ENCODE measurements at places on chromosomes 7 and 10. TPM values are rescaled to one million over a fixed set of nuclear protein-coding genes. Genes with fewer than 3 reads are reported as not detected.
A peak's percentile ranks its signal among the peaks of the same experiment; 100 is the strongest.

The SOSTDC1 gene
- 5.9 TPM for total RNA-seq

- H3K36me3 ChIP-seq: no peaks in the 10 kb centered on the region
- no peak overlapping the region for H3K27ac ChIP-seq
- DNase-seq: no peak
- H3K27me3 ChIP-seq: peaks cover 56% of the 10 kb centered on the region
Observed at GRCh38 chr7:27176962-27177794, 3.1 kb upstream of the HOXA10 start.

DNA sequence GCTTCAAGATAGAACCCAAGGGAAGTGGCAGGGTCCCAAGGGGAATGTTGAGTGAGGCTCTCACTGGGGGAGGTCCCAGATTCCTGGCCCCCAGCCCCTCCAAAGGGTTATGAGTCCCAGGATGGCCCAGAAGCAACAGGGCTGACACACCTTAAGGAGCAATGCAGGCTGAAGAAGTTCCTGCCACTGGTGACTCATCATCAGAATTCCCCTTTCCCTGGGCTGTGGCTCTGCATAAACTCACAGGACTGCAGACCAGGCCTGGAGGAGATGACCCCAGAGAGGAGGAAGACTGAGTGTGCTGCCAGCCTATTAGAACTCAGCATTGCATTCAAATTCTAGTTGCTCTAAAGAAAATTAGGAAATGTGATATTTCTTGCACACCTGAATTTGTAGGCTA, 126.7 kb downstream of the DPP6 start:
- no peak for DNase-seq
- no peaks in the 10 kb centered on the region for H3K4me1 ChIP-seq
- H3K36me3 ChIP-seq: no peaks in the 10 kb centered on the region
- H3K4me3 ChIP-seq: no peak overlapping the region

GRCh38 chr10:67925449-67926005, 41.1 kb downstream of the SIRT1 start:
- H3K27me3 ChIP-seq: no peaks in the 10 kb centered on the region
- DNase-seq: no peak
- H3K4me1 ChIP-seq: no peaks in the 10 kb centered on the region
- H3K36me3 ChIP-seq: peaks cover 18% of the 10 kb centered on the region
- H3K27ac ChIP-seq: no peak overlapping the region

GRCh38 chr7:93890041-93890463, 501 bp downstream of the TFPI2 start:
- no peaks in the 10 kb centered on the region for H3K27me3 ChIP-seq
- peaks cover 17% of the 10 kb centered on the region for H3K4me1 ChIP-seq
- H3K4me3 ChIP-seq: peak overlapping the region; percentile 44
- H3K27ac ChIP-seq: no peak overlapping the region
- no peaks in the 10 kb centered on the region for H3K36me3 ChIP-seq

DNA sequence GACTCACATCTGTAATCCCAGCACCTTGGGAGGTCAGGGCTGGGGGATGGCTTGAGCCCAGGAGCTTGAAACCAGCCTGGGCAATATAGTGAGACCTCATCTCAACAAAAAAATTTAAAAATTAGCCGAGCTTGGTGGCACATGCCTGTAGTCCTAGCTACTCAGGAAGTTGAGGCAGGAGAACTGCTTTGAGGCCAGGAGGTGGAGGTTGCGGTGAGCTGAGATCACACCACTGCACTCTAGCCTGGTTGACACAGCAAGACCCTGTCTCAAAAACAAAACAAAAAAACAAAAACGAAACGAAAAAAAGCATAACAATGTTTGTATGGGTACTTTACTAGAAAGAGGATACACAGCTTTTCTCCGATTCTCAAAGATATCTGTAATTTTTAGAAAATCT, 31.8 kb downstream of the WNT16 start:
- no peak overlapping the region for H3K4me3 ChIP-seq
- peaks cover 22% of the 10 kb centered on the region for H3K36me3 ChIP-seq
- no peaks in the 10 kb centered on the region for H3K4me1 ChIP-seq
- no peak overlapping the region for H3K27ac ChIP-seq
- DNase-seq: no peak

The GRM3 gene
- total RNA-seq: not detected

DNA sequence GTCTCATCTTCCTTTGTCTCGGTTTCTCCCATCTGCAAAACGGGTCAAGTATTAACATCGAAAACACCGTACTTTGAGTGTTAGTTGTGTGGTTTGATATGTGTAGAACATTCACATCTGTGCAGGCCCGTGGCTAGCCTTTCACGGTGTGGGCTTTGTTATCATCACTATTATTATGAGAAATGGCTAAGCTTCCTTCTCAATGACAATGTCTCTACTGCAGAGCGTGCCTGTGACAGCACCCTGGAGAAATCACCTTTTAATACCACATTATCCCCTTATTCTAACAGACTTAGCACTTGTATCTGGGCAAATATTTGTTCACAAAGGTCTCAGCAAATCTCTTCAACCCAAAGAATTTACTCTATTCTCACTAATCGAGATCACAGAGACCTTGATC, 55.8 kb downstream of the FAM171A1 start:
- no peak for DNase-seq
- H3K4me3 ChIP-seq: no peak overlapping the region
- H3K36me3 ChIP-seq: no peaks in the 10 kb centered on the region
- no peaks in the 10 kb centered on the region for H3K27me3 ChIP-seq
- no peaks in the 10 kb centered on the region for H3K4me1 ChIP-seq

The ANKRD30A gene
- total RNA-seq: not detected

GRCh38 chr7:146126767-146127509, 10.3 kb downstream of the CNTNAP2 start:
- DNase-seq: no peak
- H3K27me3 ChIP-seq: no peaks in the 10 kb centered on the region
- H3K4me1 ChIP-seq: no peaks in the 10 kb centered on the region
- no peak overlapping the region for H3K27ac ChIP-seq
- no peak overlapping the region for H3K4me3 ChIP-seq
- no peaks in the 10 kb centered on the region for H3K36me3 ChIP-seq

- H3K4me3 ChIP-seq: no peak overlapping the region
- no peaks in the 10 kb centered on the region for H3K36me3 ChIP-seq
- no peaks in the 10 kb centered on the region for H3K4me1 ChIP-seq
- H3K27ac ChIP-seq: no peak overlapping the region
Observed at GRCh38 chr7:132336797-132337196, 239.5 kb downstream of the PLXNA4 start.

DNA sequence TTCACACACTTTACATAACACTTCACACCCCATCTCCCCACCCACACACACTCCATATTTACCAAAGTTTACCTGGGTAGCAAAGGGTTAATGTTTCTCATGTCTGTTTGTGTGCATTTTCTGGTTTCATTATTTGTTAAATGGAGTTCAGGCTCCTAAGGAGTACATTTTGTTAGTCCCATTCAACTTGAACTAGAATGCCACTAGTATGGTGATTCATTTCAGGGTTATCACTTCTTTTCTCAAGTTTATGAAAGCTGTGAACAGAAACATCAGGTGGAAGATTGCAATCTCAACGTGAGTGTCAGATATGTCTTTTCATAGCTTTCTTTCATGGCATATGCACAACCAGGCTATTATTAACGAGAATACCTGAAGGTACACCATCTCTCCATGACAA, 1027.5 kb downstream of the GATA3 start:
- H3K27me3 ChIP-seq: no peaks in the 10 kb centered on the region
- DNase-seq: no peak
- no peaks in the 10 kb centered on the region for H3K4me1 ChIP-seq

The FAM13C gene
- total RNA-seq: 3.8 TPM

GRCh38 chr10:117924820-117925219, 121.9 kb downstream of the RAB11FIP2 start:
- H3K4me1 ChIP-seq: no peaks in the 10 kb centered on the region
- no peak overlapping the region for H3K4me3 ChIP-seq
- H3K36me3 ChIP-seq: no peaks in the 10 kb centered on the region
- no peak overlapping the region for H3K27ac ChIP-seq
- no peaks in the 10 kb centered on the region for H3K27me3 ChIP-seq

The SPDYE2B gene
- total RNA-seq: not detected

DNA sequence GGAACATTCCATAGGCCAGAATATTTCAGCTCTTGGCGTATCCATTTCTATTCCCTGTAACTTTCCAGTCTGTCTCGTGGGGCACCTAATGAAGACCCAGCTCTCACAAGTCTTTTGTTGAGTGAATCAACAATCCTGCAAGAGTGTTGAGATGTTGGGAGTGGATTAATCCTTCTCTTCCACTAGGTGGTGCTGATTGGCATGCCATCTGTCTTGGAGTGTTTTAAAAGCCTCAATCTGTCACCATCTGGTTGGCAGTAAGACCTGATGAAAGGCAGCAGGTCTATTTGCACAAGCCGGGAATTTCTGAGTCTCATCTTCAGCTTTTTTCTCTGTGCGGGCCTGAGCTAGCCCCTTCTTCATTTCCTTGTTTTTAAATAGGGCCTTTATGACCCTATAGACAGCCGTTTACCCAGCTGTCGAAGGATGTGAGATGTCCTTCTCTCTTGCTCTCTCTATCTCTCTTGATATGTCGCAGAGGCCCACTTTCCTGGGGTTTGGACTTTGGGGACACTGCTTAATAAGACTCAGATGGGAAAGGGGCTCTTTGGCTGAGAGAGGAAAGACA, 180.5 kb downstream of the ZNF365 start:
- no peaks in the 10 kb centered on the region for H3K4me1 ChIP-seq
- H3K27me3 ChIP-seq: no peaks in the 10 kb centered on the region
- H3K4me3 ChIP-seq: no peak overlapping the region
- no peaks in the 10 kb centered on the region for H3K36me3 ChIP-seq

- no peaks in the 10 kb centered on the region for H3K27me3 ChIP-seq
- H3K27ac ChIP-seq: no peak overlapping the region
- no peaks in the 10 kb centered on the region for H3K36me3 ChIP-seq
- DNase-seq: no peak
- no peak overlapping the region for H3K4me3 ChIP-seq
- H3K4me1 ChIP-seq: no peaks in the 10 kb centered on the region
Observed at GRCh38 chr7:130409712-130410072, 29.4 kb downstream of the CPA1 start.

DNA sequence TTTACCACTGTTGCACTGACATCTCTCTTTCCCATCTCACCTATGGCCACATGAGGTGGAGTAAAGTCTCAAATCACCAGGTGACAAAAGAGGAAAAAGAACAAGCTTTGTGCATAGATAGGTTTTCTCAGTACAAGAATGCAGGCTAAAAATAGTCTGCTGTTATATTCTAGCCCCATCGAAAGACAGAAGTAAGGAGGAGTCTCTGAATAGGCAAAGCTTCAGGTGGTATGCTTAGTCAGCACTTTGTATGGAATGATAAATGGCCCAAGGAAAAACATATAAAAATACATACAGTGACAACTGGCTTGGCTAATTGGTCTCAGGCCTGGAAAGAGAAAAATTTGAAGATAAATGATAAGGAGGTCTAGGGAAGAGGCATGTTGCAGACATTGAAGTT, 39.6 kb upstream of the KCND2 start:
- H3K27me3 ChIP-seq: no peaks in the 10 kb centered on the region
- no peaks in the 10 kb centered on the region for H3K36me3 ChIP-seq
- H3K27ac ChIP-seq: no peak overlapping the region
- DNase-seq: no peak
- no peaks in the 10 kb centered on the region for H3K4me1 ChIP-seq

The SH2D4B gene
- total RNA-seq: 0.12 TPM

DNA sequence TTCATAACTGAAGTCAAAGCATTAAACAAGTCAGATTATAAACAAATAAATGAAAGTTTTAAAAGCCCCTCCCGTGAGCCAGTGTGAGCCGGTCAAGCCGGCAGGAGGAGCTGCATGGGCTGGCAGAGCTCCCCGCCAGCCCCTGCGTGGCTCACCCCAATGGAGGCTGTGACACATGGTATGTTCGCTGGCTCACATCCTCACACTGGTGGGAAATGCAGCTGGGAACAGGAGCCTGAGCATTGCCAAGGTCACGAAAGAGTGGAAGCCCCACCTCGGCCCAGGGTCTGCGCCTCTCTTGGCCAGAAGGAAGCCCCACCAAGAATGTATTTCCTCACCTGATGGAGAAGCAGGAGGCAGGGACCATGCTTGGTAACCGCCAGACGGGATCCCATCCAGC, 261.7 kb upstream of the TCERG1L start:
- DNase-seq: peak; percentile 50
- no peaks in the 10 kb centered on the region for H3K4me1 ChIP-seq
- H3K27me3 ChIP-seq: no peaks in the 10 kb centered on the region
- H3K4me3 ChIP-seq: no peak overlapping the region
- H3K27ac ChIP-seq: no peak overlapping the region

- H3K27ac ChIP-seq: no peak overlapping the region
- H3K4me3 ChIP-seq: no peak overlapping the region
- peaks cover 96% of the 10 kb centered on the region for H3K27me3 ChIP-seq
- H3K4me1 ChIP-seq: peaks cover 48% of the 10 kb centered on the region
Observed at GRCh38 chr10:123140164-123140982, 4.6 kb downstream of the HMX3 start.

DNA sequence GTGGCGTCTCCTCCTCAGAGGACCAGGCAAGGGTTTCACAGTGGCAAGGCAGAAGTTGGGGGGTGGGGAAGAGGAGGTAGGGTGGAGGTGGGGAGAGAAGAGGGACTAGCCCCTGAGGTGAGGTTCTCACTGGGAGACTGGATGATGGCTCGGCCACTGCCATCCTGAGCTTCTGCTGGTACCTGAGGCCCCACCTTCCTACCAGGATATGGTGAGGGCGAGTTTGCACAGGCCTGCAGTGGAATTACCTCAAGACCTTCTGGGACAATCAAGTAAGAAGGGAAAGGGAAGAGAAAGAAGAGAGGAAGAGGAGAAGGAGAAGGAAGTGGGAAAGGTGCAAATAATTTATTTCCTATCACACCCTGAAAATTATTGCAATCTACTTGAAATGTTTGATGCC, 111.8 kb upstream of the GDF10 start:
- no peak overlapping the region for H3K4me3 ChIP-seq
- H3K27me3 ChIP-seq: no peaks in the 10 kb centered on the region
- peak; percentile 23 for DNase-seq
- H3K27ac ChIP-seq: no peak overlapping the region
- no peaks in the 10 kb centered on the region for H3K4me1 ChIP-seq

The MKX gene
- 0.22 TPM for total RNA-seq

GRCh38 chr10:32035038-32035437, 21.2 kb downstream of the KIF5B start:
- H3K27ac ChIP-seq: no peak overlapping the region
- no peak overlapping the region for H3K4me3 ChIP-seq
- DNase-seq: no peak
- peaks cover 6% of the 10 kb centered on the region for H3K4me1 ChIP-seq
- H3K27me3 ChIP-seq: no peaks in the 10 kb centered on the region
- peaks cover 85% of the 10 kb centered on the region for H3K36me3 ChIP-seq

The MEIG1 gene
- not detected for total RNA-seq

DNA sequence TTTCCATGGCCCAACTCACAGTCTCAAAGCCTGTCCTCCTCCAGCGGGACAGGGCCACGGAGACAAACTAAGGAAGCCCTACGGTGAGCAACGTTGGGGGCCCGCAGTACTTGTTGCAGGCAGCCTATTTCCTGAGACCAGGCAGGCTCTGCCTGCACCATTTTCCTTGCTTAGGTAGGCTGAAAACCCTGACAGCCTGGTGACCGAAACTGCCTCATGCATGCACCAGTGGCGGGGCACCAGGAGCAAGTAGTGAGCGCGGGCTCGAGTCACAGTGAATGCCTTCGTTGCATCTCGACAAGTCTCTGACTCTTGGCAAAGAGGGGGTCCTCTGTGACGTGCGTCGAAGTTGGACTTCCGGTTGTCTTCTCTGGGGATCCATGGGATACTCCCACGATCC, 23.3 kb upstream of the ZNF273 start:
- H3K27me3 ChIP-seq: no peaks in the 10 kb centered on the region
- DNase-seq: peak; percentile 47
- peaks cover 16% of the 10 kb centered on the region for H3K4me1 ChIP-seq
- no peak overlapping the region for H3K4me3 ChIP-seq

Measured in right atrium auricular region (tissue), 2 donors.